NCI-H1105 treated with DMSO at 0.1 percent for 48 hours (cell line): ENCODE measurements at places on chromosomes 3 and 15.

- DNase-seq = peak; percentile 17
Observed at GRCh38 chr3:5226783-5227182, 39.3 kb downstream of the EDEM1 start.

DNA sequence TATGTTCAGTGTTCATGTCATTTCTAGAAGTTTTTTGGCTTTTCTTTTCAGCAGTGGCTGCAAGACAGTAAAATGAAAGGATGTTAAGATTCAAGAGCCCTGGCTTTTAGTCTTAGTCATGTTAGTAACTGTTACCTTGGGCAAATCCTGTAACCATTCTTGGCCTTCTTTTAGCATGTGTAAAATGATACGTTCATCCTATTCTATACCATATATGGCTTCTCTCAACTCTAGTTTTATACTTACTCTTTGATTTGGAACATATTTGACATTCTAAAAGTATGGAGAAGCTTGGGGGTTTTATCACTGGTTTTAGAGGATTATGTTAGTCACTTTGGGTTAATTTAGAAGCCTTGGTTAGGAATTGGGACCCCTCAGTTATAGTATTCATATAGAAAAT lies 20.1 kb downstream of the GTF2E1 start:
- DNase-seq = no peak

DNA sequence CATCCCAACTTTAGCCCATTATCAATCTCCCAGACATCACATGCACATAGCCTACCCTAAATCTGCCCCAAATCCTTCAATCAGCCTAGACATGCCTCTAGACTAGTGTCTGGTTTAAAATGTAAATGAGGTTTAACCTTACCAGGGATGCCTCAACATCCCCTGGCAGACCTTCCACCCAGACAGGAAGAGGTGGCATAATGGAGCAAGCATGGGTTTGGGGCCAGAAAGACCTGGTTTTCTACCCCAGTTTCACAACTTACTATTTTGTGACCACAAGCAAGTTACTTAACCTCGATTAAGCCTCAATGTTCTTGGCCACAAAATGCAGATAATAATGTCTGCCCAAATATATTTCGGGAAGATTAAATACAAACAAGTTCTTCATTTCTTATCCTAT lies 28.3 kb upstream of the THBS1 start:
- no peak for DNase-seq

DNA sequence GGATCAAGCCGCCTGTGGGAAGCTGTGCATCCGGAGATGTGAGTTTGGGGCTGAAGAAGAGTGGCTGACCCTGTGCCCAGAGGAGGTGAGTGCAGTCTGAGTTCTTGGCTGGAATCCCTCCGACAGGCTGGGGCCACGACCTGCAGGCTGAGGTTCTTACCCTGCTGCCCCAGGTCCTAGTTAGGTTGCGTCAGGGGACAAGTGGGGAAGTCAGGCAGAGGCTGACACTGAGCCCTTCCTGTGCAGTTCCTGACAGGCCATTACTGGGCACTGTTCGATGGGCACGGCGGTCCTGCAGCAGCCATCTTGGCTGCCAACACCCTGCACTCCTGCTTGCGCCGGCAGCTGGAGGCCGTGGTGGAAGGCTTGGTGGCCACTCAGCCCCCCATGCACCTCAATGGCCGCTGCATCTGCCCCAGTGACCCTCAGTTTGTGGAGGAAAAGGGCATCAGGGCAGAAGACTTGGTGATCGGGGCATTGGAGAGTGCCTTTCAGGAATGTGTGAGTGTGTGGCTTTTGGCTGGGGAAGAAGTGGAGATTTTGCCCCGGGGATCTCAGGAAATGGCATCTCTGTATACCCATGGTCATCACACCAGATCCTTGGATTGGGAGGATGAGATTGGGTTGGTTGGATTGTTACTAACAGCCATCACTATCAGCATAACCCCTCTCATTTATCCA lies 1.3 kb downstream of the PPM1M start:
- DNase-seq = no peak

GRCh38 chr3:175732017-175732416 lies 872.9 kb downstream of the NAALADL2 start:
- DNase-seq = peak; percentile 77

GRCh38 chr15:42007386-42007785 lies 13.5 kb downstream of the PLA2G4E start:
- DNase-seq = no peak

DNA sequence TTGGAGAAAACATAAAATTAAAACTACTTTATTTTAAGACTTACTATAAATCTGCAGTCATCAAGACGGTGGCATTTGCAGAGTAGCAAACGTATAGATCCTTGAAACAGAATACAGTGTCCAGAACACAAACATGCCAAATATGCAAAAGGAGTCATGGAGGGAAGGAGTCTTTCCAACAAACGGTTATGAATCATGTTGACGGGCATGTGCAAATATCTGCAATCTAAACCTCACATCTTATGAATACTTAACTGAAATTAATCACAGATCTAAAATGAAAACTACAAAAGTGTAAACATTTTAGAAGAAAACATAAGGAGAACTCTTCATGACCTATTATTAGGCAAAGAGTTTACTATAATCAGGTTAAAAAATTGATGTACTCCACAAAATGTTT lies 69.4 kb downstream of the TFRC start:
- DNase-seq = no peak

DNA sequence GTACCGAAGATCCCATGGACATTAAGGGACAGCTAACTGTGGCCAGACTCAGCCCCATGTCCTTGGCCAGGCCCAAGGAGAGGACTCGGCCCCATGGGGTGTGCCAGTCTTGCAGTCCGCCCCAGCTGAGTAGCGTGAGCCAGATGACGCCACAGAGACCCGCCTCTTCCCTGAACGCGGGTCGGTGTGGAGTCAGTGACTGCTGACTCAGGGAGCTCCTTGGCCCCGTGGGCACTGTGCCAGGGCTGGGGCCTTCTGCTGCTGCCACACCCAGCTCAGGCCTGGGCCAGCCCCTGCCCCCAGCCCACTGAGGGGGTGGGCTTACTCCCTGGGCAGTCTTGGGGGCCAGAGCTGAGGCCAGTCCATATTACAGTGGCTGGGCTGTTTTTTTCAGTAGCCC lies 52.8 kb downstream of the PLXNA1 start:
- DNase-seq = no peak

GRCh38 chr15:78842519-78842918 lies 30.2 kb upstream of the MORF4L1 start:
- DNase-seq = no peak

DNA sequence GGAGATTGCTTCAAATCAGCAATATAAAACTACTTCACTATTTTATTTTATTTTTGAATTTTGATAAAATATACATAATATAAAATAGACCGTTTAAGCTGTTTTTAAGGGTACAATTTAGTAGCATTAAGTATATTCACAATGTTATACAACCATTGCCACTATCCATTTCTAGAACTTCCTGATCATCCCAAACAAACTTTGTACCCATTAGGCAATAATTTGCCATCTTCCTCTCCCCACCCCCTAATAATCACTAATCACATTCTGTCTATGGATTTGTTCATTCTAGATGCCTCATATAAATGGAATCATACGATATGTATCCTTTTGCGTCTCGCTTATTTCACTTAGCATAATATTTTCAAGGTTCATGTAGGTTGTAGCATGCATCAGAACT lies 28.9 kb downstream of the FANCD2 start:
- DNase-seq = no peak

GRCh38 chr15:60912984-60913697 lies 316.0 kb downstream of the RORA start:
- no peak for DNase-seq

DNA sequence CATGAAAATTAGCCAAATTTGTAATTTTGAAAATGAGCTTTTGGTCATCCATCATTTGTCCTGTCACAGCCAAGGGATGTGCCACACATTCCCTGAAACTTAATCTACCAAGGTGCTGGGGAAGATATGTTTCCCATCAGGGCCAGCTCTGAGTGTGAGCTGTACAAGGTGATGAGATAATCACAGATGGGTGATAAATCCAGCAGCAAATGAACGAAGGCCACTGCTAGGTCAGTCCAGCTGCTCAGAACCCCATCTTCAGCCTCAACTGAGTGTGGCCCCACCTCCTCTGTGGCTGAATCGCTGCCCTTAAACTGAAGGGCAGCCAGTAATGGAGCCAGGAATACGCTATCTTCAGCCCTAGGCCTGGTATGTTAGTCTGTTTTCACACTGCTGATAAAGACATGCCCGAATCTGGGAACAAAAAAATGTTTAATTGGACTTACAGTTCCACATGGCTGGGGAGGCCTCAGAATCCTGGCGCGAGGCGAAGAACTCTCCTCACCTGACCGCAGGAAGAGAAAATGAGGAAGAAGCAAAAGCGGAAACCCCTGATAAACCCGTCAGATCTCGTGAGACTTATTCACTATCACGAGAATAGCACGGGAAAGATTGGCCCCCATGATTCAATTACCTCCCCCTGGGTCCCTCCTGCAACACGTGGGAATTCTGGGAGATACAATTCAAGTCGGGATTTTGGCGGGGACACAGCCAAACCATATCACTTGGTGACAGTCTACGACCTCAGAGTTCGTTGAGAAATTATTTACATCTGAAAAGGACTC lies 553.0 kb downstream of the NTRK3 start:
- no peak for DNase-seq

DNA sequence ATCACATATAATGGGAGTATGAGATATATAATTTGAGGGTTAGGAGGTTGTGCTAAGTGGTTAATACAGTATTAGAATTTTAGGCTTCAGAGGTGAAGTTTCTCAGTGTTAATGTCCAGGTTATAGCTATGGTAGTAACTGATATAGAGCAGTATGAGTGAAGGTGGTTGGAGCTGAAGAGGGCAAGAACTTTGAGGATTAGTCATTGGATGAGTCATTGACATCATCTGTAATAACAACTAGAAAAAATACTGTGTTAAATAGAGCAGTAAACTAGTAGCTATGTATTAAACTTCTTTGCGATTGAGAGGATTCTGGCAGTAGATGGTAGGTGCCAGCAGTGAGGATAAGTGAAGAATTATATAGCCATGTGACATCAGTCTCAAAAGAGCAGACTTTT lies 47.5 kb upstream of the EIF3J start:
- no peak for DNase-seq

GRCh38 chr15:46676233-46677206 lies 1040.8 kb upstream of the SEMA6D start:
- no peak for DNase-seq

GRCh38 chr3:144931590-144931989 lies 960.0 kb downstream of the DIPK2A start:
- no peak for DNase-seq

DNA sequence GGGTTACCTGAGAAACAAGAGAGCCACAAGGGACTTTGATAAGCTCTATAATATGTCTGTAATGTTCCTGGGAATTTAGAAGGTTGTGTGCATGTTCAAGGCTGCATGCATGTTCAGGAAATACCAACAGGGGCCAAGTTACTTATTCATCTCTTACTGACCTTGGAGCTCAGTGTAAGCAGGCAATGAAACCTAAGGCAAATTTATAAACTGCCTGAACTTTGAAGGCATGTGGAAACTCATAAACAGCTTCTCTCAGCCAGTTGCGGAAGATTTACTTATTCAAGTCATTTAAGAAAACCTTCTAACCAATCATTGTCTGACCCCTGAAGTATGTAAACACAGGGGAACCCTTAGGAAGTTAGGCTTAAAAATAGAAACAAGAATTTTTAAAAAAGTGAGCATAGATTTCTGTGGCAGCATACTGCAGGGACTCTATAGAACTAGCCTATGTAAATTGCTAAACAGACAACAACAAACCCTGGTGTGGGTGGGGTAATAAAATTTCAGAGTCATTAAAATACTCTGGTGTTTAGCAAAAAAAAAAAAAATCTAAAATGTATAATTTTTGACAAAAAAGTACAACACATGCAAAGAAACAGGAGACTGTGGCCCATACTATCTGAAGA lies 57.2 kb downstream of the SLC15A2 start:
- no peak for DNase-seq

GRCh38 chr3:166085164-166085856 lies 248.1 kb upstream of the BCHE start:
- no peak for DNase-seq

- no peak for DNase-seq
Observed at GRCh38 chr15:66846811-66847210, 144.8 kb downstream of the SMAD6 start.

DNA sequence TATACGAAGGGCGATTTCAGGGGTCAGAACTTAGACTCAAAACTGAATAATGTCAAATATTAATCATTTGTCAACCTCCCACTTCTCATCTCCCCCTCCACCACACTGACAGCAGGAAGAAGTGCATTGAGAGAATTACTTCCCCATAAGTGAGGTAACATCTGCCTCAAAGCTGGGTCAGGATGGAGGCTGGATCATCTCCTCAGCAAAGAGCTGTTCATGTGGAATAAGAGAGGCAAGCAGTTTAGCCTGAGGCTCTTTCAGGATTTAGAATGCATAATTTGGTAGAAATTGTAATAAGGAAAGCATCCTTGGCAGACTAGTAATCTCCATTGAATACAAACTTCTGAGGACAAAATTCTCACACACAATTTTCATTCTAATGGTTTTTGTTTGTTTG lies 512.1 kb downstream of the ROBO1 start:
- no peak for DNase-seq

GRCh38 chr15:101391981-101392640 lies 97.1 kb upstream of the SNRPA1 start:
- DNase-seq = no peak

DNA sequence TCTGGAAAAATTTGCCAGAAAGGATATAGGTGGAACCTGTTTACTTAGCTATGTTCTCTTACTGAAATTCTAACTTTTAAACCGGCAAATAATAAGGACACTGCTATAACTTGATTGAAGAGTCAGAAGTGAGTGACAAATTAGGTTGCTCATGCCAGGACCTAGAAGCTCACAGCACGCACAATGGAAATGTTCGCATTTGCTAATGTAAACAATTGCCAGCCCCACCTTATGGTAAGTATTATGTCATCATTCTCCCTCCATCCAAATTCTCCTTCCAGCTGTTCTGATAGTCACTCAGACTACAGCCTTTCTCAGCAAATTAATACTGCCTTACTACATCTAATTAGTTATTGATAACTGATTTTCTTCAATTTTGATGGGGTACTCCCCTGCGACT lies 4.8 kb upstream of the STXBP5L start:
- no peak for DNase-seq

DNA sequence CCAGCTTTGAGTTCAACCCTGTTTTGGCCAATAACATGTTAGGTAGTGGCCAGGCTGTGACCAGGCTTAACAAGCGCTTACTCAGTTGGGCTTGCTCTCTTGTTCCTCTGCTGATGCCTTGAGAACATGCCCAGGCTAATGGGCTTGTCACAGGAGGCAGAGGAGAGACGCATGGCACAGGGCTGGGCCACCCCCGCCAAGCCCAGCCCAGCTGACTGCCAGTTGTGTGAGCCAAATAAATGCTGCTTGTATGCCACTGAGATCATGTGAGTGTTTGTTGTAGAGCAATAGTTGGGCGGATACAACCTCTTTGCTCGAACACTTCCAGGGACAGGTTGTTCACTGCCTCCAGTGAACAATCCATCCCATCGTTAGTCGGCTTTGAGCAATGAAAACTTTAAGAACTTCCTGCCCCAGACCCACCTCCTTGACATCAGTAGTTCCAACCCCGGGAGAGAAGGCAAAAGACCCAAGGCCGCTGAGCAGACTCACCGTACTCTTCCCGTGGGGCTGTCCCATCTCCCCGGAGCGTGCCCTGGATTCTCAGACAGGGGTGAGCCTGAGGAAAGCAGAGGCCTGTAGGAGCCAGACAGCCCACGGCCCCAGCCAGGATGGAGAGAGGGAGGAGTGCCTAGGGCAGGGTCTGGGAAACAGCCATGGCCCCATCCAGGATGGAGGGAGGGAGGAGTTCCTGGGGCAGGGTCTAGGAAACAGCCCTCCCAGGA lies 4.1 kb downstream of the PLA2G4F start:
- DNase-seq = no peak
